Esophagus squamous epithelium (tissue), 5 donors: ENCODE measurements at places on chromosomes 13 and 19.

DNA sequence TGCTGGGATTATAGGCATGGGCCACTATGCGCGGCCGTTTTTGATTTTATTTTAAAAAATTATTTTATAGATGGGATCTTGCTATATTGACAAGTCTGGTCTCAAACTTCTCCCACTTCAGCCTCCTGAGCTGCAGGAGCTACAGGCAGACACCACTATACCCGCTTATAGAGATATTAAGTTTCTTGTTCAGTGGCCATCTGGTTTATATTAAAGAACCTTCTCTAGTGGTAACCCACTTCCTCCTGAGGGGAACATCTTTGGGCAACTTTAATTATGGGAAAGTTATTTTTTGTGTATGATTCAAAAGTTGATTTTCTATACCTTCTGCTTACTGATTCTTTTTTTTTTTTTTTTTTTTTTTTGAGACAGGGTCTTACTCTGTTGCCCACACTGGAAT is 172.7 kb downstream of the KLF5 start:
- no peak for DNase-seq

GRCh38 chr13:108070491-108070890 is 144.8 kb downstream of the LIG4 start:
- no peak for DNase-seq

DNA sequence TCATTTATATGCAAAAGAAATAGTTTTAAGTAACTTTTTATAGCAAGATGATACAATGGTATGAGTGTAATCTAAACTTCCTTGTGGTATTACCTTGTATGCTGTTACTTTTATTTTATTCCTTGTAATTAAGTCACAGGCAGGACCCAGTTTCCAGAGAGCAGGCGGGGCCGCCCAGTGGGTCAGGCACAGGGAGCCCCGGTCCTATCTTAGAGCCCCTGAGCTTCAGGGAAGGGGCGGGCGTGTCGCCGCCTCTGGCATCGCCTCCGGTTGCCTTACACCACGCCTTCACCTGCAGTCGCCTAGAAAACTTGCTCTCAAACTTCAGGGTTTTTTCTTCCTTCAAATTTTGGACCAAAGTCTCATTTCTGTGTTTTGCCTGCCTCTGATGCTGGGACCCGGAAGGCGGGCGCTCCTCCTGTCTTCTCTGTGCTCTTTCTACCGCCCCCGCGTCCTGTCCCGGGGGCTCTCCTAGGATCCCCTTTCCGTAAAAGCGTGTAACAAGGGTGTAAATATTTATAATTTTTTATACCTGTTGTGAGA is 10.2 kb downstream of the PLPPR3 start:
- DNase-seq: no peak

DNA sequence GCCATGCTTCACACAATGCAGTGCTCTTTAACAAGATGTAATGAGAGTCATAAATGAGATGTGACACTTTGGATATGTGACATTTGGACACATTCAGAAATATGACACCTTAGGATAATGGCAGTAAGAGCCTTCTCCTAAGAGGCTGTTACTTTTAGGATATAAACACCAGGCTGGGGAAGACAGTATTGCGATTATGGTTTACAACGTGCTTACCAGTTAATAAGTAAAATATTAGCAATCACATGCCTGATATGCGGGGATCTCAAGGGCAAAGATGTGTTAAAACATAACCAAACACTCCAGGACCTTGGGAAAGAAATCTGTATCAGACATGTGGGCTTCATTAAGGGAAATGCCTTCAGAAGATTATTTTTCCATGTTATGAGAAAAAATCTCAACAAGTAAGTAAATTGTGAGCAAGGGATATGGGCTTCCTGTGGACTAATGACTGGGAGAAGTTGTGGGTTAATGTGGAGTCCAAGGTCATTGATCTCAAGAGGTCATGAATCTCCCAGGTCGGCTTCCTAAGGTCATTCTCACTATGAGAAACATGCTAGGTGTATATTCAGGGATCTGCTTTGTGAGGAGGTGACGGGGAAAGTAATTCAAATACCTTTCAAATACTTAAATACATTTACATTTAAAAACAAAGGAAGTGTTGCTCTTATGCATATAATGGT is 105.3 kb downstream of the STARD13 start:
- DNase-seq: no peak

DNA sequence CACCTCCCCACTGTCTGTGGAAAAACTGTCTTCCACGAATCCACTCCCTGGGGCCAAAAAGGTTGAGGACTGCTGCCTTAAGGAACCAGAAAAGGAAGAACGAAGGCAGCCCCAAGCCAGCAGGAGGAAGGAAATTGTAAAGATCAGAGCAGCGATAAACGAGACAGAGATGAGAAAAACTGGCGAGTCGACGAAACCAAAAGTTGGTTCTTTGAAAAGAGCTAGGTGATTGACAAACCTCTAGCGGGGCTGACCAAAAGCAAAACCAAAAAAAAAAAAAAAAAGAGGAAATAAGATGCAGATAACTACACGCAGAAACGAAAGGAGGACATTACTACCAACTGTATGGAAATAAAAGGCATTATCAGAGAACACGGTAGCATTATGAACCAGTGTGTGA is 76.9 kb downstream of the GADD45B start:
- DNase-seq: no peak

DNA sequence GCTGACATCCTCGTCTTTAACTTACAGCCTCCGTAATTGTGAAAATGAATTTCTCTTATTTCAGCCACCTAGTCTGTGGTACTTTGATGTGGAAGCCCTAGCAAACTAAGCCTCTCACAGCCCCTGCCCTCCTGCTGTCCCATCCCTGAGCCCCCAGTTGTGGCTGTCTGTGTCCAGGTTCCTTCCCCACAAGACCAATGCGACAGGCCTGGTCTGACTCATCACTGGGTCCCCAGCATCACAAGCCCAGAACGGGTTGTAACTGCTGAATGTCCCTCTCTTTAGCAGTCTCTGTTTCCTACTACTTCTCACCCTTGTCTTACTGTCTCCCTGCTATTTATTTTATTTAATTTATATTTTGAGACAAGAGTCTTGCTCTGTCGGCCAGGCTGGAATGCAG is 5.7 kb downstream of the POU2F2 start:
- DNase-seq: no peak

- DNase-seq: no peak
These were observed 6.0 kb downstream of the EPS8L1 start for GRCh38 chr19:55081770-55082019.

DNA sequence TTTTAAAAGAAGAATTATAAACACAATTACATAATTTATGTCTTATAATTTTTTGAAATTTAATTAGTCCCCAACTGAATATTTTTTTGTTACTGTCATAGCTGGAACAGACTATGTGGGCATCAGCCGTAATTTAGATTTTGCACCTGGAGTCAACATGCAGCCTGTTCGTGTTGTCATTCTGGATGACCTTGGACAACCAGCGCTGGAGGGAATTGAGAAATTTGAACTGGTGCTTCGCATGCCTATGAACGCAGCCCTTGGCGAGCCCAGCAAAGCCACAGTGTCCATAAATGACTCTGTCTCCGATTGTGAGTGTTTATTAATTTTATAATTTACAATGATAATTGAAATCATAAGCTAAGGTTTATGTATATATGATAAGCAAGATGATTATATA is 142.3 kb downstream of the STOML3 start:
- no peak for DNase-seq

GRCh38 chr19:9650345-9650744 is 24.6 kb downstream of the ZNF562 start:
- DNase-seq: no peak

- no peak for DNase-seq
These were observed 128.8 kb downstream of the ATP11A start for GRCh38 chr13:112818698-112819045.

- DNase-seq: no peak
These were observed 460 bp downstream of the KMT5C start for GRCh38 chr19:55339889-55340783.

- DNase-seq: no peak
These were observed 72.2 kb downstream of the DHRS12 start for GRCh38 chr13:51731759-51732158.

DNA sequence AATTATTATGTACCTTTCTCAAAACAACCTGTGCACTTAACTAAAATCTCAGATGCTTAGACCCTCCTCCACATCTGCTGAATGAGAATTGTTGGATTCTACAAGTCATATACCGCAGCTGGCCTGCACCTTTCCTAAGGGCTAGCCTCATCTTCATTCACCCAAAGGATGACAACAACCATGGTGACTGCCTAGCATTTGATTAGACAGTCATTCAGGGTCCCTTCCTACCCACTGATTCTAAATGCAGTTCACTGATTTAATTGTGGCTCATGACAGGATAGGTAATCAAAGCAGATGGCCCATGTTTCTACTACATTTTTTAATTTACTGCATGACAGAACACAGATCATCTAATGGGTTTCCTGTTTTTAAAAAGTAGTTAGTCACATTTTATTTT is 551.9 kb upstream of the SLC10A2 start:
- DNase-seq: no peak

- DNase-seq: no peak
These were observed 670 bp upstream of the CHAF1A start for GRCh38 chr19:4401769-4402170.

- DNase-seq: no peak
These were observed 1.4 kb downstream of the FGF21 start for GRCh38 chr19:48756686-48757085.

DNA sequence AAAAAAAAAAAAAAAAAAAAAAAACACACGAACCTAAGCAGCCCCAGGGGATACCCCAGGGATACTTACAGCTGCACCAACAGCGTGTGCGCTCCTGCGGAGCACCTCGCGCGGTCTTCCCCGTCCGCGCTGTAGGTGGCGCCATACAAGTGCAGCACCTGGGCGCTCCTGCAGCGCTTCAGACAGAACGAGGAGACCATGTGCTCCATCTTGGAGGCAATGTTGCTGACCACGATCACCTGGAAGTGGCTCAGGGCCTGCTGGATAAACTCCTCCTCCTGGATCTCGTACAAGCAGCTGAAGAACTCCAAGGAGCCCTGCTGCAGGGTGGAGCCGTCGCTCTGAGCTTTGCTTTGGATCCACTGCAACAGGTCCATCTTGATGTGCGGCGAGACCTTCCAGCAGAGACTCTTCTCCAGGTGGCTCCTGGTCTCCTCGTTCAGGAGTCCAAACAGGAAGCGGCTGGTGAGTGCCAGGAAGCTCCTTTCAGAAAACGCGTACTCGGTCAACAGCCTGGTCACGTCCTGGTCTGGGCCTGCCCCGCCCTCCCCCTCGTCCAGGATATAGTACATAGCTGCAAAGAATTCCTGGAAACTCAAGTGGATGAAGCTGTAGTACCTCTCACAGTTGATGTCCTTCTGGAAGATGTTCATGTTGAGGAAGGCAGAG is 14.5 kb downstream of the NLRP12 start:
- no peak for DNase-seq

- DNase-seq: no peak
These were observed 1.2 kb upstream of the TMC4 start for GRCh38 chr19:54173951-54174834.

DNA sequence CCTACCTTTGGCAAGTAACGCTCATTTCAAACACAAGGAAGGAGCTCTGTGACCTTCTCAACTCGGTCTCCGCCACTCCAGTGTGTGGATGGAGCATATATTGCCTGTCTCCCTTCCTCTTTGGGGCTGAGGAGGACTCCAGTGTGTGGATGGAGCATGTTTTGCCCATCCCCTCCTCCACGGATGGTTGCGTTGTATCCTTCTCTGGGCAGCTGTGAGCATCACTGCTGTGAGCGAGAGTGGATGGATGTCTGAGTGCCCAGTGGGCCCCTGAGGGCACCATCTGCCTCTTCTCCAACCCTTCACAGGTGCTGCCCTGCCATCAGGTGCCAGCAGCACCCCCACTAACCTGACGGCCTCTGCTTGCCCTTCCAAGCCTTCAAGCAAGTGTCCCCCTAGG is 186.2 kb downstream of the TEX29 start:
- no peak for DNase-seq

DNA sequence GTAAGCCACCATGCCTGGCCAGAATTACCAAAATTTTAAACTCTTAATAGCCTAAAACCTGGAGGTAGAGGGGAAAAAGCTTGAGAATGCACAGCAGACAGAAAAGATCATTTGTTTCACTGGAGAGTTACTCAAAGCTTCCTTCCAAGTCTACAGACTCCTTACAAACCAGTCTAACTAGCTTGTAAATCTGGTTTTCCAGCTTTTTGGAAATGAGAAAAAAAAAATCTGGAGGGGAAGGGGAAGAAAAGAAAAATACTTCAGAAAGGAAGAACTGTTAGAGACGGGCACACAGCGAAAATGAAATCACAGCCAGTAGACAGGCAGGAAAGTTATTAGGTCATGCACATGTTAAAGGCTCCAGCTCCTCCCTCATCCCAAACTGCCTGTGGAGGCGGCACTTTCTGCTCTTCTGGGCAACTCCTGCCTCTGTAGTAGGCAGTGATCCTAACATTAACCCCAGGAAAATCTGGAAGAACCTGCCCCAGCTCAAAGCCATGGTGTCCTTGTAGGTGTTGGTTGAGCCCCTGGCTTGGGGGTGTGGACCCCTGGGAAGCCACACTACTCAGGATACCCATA is 17.3 kb downstream of the PARP4 start:
- no peak for DNase-seq

DNA sequence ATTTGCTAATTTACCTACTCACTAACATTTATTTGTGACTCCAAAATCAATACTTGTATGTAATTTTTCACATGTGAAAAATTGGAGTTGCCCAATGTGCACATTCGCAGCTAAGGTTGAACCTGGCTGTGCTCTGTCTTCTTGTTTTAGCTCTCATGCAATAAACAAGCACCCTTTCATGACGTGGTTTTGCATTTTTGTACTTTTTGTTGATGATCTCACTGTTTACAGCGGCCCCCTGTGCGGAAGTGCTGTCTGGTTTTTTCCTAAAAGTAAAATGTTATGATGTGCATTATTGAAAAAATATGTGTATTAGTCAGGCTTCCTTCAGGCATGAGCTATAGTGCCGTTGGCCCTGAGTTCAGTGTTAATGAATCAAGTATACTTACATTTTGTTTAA is 18.1 kb downstream of the DGKH start:
- no peak for DNase-seq

DNA sequence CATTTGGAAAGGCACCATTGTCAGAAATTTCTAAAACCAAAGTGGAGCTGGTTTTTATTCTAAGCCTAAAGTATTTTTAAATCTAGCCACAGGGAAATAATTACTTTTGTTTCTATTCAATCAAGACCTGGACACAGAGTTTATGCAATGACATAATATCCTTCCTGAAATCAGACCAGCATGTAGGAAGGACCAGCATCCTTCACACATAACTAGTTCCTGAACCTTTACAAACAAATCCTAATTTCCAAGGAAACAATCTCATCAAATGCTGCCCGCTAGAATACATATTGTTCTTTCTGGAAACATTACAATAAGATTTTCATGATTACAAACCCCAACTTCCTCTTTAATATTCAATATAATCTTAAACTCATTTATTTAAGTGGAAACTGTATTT is 1.5 kb downstream of the STARD13 start:
- no peak for DNase-seq

DNA sequence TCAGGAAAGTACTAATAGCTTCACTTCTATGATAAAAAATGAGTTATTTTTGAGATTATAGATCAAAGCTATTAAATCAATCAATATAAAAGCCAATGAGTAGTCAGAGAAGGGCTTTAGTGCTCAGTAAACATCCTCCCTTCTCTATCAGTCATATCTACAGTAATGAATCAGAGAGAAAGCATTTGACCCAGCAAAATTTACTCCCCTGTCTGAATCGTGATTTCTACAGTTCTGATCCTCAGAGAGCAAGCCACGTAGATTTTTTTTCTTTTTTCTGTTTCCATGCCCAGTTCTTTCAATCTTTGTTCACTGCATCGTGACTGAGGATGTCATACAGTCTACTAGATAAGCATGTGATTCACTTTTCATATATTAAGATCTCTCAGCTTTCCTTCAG is 16.2 kb upstream of the MBNL2 start:
- no peak for DNase-seq
